Left ventricle myocardium inferior (tissue), 1 donor: ENCODE measurements at places on chromosomes 1 and 21. TPM values are rescaled to one million over a fixed set of nuclear protein-coding genes. Genes with fewer than 3 reads are reported as not detected.

TTC3 gene
- 44.3 TPM for total RNA-seq

IFI44L gene
- 5.4 TPM for total RNA-seq

BACH1 gene
- 38.3 TPM for total RNA-seq

DNAJC28 gene
- 6.5 TPM for total RNA-seq

CNTN2 gene
- 0.58 TPM for total RNA-seq

ZNF683 gene
- total RNA-seq, result not detected

CLCNKB gene
- total RNA-seq, result 1.3 TPM

NID1 gene
- total RNA-seq, result 40.4 TPM

NBPF10 gene
- total RNA-seq, result 0.69 TPM

RGS1 gene
- 0.74 TPM for total RNA-seq

BARHL2 gene
- not detected for total RNA-seq

MMEL1 gene
- 0.82 TPM for total RNA-seq
